ENCODE measurements at places on chromosomes 3 and 15.

DNA sequence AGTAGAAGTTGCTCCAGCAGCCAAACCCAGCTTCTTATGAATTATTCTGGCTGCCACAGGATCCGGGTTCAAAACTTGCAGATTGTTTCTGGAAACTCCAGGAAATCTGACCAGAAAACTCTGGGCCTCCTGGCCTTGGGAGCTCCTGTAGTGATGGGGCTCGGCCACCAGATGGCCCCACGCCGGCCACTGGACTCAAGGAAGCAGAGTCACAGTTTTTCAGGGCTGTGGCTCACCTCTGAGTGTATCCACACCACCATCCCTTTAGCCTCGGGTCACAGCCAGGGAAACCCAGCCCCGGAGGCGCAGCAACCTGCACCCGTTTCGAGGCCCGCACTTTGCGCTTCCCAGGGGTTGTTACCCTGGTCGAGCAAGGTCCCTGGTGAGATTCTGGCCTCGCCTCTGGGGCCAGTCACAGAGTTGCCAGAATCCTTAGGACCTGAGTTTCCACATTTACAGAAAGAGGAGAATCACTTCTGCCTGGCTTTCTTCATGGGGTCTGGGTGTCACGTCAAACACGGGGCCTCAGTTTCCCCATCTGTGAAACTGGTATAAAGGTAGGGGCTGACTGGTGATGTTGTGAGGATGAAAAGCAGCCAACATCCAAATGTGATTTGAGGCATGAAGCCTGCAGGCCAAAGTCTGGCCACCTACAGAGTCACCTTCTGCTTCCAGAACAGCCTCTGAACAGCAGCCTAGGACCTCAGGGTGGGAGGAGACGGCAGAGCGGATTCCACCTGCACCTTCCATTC is 53.5 kb upstream of the LCTL start:
- peak; percentile 85 for DNase-seq

- DNase-seq = no peak
Observed at GRCh38 chr15:93826790-93827189, 404.6 kb upstream of the MCTP2 start.

- no peak for DNase-seq
Observed at GRCh38 chr3:12309716-12310115, 20.8 kb downstream of the PPARG start.

GRCh38 chr3:50322386-50323091 is at the start of gene HYAL2:
TSS of gene HYAL2 (minus strand) at chr3:50322745. CDS start at chr3:50320489, 2,256 bp downstream.
- DNase-seq = peak; percentile 50

- DNase-seq = no peak
Observed at GRCh38 chr3:150273396-150273795, 134.7 kb upstream of the TSC22D2 start.

DNA sequence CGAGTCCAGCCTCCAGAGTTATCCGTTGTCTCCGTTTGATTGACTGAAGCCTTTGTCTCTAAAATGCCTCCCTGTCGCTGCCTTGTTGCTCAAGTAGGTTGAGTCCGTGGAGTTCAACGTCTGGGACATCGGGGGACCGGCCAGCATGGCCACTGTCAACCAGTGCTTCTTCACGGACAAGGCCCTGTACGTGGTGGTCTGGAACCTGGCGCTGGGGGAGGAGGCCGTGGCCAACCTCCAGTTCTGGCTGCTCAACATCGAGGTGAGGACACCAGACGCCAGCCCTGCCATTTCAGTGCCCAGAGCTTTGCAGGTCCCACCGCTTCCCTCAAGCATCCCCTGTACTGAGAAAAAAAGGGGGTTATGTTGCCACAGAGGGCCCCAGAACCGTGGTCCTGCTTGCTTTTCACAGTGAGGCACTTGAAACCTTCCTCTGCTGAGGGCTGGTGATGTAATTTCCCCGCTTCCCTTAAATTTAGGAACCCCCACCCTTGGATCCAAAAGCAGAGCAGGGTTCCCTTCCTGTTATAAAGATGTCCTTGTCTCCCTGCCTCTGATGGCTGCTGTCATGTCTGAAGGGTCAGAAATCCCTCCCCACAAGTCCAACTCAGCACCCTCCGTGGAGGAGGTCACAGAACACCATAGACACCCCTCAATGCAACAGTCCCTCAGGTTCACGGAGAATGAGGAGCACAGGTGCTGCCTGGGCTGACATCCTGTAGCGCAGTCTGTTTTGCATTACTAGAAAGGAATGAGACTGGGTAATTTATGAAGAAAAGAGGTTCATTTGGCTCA is 105.7 kb downstream of the LRRK1 start:
- DNase-seq = peak; percentile 4

DNA sequence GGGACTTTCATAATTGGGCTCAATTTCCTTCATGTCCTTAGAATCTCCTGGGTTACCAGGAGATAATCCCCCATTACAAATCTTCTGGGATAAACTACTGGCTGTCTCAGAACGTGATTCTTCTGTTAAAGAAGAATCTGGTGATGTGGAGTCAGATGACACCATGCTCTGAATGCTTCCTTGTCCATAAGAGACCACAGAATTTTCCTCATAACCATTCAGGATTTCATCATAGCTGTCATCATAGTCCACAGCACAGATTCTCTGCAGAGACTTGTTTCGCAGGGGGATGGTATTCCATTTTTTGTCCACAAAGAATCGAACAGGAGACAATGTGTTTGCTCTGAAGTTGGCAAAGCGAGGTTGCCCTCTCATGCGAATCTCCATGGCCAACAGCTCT is 109.8 kb upstream of the TSPAN3 start:
- DNase-seq = no peak

- no peak for DNase-seq
Observed at GRCh38 chr3:170420307-170420821, 1.7 kb downstream of the CLDN11 start.

DNA sequence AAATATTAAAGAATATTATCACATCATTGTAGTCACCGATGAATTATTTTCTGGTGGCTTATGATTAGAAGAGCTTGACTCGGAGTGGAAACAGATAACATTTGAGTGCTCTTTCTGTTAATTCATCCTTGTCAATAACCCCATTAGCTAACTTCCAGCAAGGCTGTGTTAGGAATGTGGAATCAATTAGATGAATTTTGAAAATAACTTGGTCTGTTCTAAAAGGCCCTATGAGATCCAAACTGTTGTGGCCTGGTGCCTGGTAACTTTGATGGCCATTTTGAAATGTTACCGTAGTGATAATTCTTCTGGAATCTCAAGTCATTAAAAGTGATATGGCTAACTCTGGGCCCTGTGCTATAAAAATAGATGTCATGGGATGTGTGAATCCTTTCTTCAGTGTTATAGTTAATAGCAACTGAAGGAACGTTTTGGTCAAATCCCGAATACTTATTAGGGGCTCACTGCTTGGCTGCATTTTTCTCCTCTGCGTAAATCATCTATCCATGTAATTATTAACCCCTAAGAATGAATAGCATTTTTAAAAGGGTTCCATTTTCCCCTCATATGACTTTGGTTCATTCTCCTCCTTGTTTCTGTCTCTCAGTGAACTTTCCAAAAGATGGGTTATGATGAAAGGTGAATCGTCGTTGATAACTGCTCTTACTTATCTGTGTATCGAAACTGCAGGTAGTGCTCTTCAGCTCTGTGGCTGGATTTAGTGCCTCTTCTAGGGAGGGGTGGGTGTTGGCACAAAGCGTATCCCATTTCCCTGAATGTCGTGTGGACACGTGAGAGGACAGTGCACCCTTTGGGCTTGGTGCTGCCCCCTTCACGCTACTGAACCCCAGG is 82.7 kb downstream of the IGF1R start:
- DNase-seq = no peak

GRCh38 chr15:101533371-101534140 is 44.0 kb upstream of the PCSK6 start:
- peak; percentile 14 for DNase-seq

DNA sequence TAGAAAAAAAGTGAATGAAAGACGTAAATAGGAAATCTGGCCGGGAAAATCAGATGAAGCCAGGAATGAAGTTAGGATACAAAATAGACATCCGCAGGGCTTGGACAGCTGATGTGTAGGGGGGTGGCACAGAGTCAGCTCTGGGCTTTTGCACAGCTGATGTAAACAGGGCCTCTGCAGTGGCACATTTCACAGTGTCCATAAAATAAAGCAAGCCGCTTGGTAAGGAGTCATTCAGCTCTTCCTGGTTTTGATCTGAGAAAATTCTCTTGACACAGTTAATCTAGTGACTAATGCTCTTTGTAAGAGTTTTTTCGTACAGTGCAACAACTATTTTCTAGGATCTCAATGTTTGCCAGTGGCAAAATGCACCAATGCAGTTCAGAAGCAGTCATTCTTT is 153.3 kb downstream of the USP13 start:
- no peak for DNase-seq

DNA sequence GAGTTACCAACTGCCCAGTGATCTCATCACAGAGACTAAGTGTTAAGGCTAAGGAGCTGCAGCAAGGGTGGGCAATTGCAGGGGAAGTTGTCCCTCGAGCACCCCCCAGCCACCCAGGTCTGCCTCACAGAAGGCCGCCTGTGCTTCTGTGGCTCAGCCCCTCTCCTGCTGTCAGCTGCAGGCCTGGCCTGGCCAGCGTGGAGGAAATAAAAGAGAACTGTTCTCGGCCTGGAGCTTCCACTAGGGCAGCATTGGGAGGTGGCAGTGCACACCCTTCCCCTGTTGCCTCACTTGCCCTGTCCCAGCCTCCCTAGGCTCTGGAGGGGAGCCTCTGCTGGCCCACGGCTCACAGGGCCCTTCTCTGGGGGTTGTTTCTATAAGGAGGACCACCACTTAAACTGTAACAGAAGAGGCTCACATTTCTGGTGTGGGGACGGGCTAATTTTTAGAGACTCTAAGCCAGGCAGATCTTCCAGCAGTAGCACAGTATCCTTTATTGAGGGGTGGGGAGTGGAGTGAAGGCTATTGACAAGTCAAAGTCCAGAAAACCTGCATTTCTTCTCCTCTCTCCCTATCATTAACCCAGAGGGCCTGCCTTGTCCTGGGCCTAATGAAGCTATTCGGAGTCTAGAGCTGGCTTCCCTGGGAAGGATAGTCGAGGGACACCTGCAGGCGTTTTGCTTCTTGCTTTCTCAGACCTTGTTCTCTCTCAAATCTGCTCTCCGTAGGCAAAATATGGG is 75.6 kb upstream of the ADPGK start:
- no peak for DNase-seq

DNA sequence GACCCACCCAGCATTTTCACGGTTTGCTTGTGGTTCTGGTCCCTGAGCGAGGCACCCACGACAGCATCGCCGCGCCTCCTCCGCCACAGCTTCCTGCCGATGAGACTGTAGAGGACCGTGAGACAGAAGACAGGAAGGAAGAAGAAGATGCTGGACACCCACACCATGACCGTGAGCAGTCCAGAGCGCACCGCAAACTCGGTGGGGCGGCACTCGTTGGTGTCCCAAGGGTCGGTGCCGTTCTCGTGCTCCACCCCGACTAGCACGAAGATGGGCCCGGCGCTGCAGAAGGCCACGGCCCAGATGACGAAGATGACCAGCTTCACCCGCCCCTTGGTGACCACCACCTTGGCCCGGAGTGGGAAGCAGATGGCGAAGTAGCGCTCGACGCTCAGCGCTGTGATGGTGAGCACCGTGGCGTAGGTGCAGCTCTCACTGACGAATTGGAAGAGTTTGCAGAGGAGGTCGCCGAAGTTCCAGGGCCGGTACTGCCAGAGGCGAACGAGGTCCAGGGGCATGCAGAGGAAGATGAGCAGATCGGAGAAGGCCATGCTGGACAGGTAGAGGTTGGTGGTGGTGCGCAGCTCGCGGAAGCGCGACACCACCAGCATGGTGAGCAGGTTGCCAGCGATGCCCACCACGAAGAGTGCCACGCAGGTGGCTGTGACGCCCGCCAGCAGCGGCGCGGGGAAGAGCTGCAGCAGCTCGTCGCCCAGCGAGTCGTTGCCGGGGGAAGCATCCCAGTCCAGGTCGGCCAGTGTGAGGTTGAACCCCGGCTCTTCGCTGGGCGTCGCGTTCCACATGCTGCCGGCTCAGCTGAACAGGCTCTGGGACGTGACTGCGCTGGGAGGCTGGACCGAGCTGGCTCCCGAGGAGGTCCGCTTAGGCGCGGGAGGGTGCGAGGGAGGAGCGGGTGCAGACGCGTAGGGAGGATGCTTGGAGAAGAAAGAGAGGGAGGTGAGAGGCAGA is at the start of gene GHSR:
Gene GHSR, minus strand, starts transcription at position 846 of the 969 bp plus-strand sequence. Its CDS starts 43 bp downstream, at position 803.
- DNase-seq = no peak

DNA sequence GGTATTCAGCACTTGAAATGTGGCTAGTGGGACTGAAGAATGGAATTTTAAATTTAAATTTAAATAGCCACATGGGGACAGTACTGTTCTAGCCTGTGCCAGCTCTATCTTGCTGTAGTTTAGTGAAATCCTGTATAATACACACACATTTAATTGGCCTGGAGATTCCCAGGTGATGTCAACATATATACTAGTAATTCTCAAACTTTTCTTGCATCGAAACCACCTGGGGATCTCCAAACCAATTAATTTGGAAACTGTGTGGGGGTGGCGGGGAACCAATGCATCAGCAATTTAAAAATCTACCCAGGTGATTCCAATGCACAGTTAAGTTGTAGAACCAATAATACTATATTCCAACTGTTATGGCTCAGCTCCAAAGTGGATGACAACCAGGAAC is 228.9 kb upstream of the MRPL3 start:
- no peak for DNase-seq

GRCh38 chr15:63089260-63090043 is 32.2 kb upstream of the LACTB start:
- peak; percentile 38 for DNase-seq

DNA sequence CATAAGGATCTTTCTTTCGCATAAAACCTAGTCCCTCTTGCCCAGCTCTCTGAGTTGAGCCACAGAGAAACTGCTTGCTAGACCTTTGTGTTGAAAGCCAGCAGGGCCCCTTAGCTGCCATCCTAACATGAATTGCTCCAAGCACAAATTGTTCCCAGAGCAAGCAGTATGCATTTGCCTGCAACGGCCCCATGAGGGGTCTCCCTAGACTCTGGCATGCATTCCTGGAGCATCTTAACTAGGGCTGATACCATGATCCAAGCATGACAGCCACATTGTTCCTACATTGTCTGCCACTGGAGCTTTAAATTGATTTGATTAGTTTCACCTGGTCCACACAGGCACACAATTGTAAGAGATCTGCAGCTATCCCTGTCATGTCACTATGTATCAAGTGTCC is 428.1 kb downstream of the TAFA4 start:
- DNase-seq = no peak

- DNase-seq = no peak
Observed at GRCh38 chr15:47288794-47289193, 428.5 kb upstream of the SEMA6D start.

GRCh38 chr3:115284980-115285379 is 137.9 kb upstream of the ZBTB20 start:
- DNase-seq = no peak

DNA sequence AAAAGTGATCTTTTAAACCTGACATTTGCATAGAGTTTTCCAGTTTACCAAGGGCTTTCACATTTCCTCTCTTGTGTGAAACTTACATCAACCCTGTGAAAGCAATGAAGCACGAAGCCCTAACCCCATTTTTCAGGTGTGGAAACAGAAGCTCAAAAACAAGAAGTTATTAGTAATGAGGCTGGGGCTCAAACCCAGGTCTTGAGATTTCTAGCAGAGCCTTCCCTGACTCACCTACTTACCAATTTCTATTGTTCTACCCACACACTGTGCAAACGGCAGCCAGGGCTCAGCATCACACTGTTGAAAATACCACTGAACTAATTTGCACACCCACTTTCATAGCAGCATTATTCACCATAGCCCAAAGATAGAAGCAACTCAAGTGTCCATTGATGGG is 117.8 kb upstream of the IGF1R start:
- no peak for DNase-seq

GRCh38 chr3:194857469-194858113 is 171.9 kb downstream of the FAM43A start:
- DNase-seq = no peak

GRCh38 chr15:73747847-73748590 is 5.1 kb downstream of the INSYN1 start:
- no peak for DNase-seq

All from colonic mucosa (tissue), 4 donors.